T-helper 22 cell (primary cell): ENCODE measurements at places on chromosomes 7 and 10.

GRCh38 chr7:69961436-69961835, 363.2 kb downstream of the AUTS2 start:
- no peak for DNase-seq

- no peak for DNase-seq
Observed at GRCh38 chr10:111984057-111984456, 199.5 kb downstream of the GPAM start.

GRCh38 chr7:158000160-158000559, 587.5 kb downstream of the PTPRN2 start:
- DNase-seq: no peak

DNA sequence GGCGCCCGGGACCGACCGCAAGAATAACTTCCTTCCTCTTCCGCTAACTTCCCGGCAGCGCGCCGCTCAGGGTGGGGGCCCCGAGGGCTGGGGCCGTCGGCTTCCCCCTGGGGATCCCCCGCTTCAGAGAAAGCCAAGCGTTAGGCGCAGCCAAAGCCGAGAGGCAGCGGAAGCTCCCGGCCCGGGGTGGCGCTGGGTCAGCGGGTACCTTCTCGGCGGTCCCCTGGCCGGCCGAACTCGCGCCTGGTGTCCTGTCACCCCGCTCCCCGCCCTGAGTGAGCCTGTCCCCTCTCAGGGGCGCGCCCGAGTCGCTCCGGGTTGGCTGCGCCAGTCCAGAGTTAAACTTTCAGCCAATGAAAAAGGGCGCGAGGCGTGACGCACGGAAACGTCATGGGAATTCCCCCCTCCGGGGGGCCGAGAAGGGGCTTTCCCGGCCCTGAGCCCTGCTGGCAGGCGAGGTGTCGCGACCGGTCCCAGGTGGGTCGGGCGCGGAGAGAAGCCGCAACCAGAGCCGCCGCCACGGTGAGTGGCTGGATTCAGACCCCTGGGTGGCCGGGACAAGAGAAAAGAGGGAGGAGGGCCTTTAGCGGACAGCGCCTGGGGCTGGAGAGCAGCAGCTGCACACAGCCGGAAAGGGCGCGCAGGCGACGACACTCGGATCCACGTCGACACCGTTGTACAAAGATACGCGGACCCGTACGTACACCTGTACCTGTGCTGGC, 1.3 kb upstream of the NFKB2 start:
- DNase-seq: peak; percentile 98

GRCh38 chr10:80278480-80278879, 11.0 kb downstream of the MAT1A start:
- DNase-seq: no peak

- no peak for DNase-seq
Observed at GRCh38 chr10:78865931-78866717, 202.6 kb upstream of the ZMIZ1 start.

- no peak for DNase-seq
Observed at GRCh38 chr10:118057361-118057760, 10.6 kb upstream of the RAB11FIP2 start.

DNA sequence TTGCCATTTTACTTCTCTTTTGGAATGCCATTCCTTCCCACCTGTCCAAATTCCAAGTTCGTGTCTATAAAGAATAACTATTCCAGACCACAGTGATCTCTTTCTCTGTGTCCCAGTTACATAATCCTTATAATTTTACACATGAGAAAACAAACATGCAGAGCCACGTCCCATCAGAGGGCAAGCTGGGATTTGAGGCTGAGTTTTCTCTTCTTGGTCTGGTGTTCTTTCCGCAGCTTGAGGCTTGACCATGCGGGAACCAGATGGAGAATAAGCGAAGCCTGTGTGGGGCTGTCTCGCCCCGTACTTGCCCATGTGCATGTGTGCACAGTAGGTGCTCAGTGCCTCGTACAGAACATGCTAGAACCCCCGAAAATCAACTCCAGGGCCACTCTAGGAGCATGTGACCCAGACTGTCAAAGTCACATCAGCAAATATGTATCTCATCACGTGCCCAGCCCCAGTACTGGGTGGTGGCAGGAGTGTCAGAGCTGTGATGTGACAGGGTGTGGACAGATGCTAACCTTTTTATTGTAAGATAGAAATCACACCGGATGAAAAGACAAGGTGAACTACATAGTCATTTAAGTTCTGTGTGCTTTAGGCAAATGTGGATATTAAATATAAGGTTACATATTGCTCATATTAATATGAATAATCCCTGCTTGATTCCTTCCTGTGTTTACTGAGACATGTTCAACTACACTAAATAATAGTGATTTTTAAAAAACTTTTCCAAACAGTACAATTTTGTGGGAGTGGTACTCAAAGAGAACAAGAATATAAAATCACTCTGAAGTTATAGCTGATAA, 3.2 kb downstream of the INSIG1 start:
- no peak for DNase-seq

- no peak for DNase-seq
Observed at GRCh38 chr10:34523017-34523767, 291.9 kb downstream of the PARD3 start.

GRCh38 chr10:71717551-71717951, 2.0 kb downstream of the C10orf105 start:
- DNase-seq: no peak

GRCh38 chr10:61286686-61287085, 166.5 kb downstream of the TMEM26 start:
- DNase-seq: no peak

DNA sequence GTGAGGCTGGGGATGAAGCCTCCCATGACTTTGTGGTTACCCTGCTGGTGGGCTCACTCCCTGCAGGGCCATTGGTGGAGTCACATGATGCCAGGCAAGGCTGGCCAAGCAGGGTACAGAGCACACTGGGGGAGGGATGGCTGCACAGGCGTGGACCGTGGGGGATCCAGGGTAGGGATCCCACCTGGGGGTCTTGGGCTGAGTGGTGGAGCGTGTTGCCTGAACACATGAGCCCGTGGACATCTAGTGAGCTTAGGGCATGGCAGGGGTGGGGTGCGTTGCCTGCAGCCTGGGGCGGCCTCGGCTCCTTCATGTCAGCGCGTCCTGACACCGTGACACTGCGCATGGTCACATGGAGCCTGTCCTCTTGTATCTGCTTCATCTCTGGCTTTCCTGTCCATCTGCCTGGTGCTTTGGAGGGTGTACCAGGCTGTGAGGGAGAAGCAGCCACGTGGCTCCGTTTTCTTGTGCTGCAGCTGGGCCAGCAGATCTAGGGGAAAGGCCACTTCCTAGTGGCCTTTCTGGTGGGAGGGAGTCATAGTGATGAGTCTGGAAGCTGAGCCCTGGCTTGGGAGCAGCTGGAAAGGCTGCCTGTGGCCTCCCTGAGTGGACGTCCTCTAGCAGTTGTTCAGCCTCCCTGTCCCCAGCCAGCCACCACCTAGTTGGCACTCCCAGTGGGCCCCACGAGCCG, 96.2 kb downstream of the LHPP start:
- DNase-seq: no peak

DNA sequence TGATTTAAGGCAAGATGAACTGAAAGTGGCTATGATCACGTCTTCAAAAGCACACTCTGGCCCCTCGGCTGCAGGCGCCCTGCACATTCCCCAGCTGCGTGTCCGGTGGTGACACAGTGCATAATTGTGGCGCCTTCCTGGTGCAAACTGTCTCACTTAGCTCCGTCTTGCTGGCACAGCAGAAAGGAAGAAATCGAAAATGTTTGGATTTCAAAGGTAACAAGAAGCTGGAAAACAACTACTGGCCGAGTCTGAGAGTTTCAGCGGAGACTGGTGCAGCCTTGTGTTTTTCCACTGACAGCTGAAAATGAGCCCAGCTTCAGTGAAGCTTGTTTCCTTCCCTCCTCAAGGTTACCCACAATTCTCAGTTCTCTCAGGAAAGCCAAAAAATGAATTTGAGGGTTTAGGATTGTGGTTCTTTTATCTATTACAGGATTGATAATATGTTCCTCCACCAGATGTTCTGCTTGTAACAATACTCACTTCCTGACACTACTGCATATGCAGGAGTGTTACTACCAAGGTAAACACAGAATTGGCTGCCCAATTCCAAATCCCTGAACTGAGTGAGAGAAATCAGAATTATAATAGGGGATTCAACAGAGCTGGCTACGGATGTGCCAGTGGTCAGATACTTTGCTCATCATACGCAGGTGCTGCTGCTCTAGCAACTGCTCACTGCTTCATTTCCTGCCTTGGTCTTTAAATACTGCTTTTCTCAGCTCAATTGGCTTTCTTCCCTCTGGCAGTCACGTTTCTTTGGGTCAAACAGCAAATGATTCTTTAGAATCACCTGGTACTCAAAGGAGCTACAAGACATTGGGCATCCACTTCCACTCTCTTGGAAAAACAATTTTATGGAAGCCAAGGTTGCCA, 63.7 kb downstream of the TRUB1 start:
- no peak for DNase-seq

DNA sequence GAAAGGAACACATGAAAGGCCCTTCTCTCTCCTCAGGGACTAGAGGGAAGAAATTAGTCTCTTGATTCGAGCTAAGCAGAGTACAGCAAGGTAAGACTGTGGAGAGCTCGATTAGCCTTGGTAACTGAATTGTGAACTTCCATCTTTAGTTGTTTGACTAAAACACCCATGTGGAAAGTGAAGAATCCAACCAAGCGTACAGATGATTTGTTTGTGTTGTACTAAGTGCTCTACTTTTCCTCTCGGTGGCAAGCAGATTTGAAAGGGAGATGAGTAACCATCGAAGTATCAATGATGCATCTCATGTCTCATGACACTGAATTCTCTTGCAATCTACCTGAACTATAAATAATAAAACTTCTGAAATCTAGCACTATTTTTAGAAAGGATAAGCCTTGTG, 80.7 kb downstream of the FZD1 start:
- DNase-seq: no peak
